ENCODE measurements at places on chromosomes 1 and 21.

- no peak for DNase-seq
Observed at GRCh38 chr1:81635816-81636215, 164.9 kb upstream of the ADGRL2 start.

GRCh38 chr1:241934866-241935265 is 22.7 kb upstream of the BECN2 start:
- no peak for DNase-seq

DNA sequence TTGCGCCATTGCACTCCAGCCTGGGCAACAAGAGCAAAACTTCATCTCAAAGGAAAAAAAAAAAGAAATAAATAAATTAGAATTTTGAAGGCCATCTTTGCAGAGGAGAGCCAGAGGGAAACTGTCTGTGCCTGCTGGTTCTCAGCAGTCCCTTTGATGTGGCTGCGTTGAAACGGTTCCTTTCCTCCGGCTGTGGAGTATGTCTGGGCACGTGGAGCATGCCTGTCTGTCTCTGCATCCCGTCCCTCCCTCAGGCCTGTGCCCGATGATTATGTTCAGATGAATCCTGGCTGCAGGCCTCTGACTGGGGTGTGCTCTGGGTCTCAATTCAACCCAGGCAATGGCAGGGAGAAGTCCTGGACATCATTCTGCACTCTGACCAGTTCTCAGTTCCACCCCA is 33.4 kb downstream of the KIAA1614 start:
- DNase-seq, result no peak

- DNase-seq, result no peak
Observed at GRCh38 chr1:116931016-116931918, 21.6 kb downstream of the PTGFRN start.

DNA sequence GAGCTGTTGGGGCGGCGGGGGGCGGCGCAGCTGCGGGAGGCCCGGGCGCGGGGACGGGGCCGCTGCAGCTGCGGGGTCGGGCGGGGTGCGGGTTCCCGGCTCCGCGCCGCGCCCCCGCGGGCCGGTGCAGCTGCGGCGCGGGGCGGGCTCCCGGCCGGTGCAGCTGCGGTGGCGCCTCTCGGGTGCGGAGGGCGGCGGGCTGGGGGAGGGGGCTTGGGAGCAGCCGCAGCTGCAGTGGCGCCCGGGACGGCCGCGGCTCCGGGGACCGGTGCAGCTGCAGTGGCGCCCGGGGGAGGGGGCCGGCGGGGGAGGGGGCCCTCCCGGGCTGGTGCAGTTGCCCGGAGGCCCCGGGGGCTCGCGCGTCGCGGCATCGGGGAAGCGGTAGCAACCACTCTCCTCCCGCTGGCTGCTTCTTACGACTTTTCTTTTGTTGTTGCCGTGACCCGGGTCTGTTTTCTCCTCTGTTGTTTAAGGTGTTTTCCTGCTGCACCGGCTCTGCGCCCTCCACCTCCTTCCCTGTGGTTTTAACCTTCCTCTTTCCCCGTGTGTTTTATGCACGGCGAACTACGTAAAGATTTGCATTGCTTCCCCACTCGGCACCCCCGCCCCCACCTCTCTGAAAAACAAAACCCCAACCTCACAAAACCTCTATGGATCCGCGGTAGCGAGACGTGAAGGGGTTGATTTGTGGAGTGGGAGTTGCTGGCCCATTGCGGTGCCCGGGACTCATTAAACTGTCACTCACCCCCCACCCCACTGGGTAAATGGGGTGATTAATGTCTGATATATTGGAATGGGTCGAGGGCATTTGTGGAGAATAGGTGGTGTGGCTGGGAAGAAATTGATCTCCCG is 1.7 kb upstream of the ZBTB18 start:
- DNase-seq, result peak; percentile 49

GRCh38 chr1:156840186-156840897 is 18.6 kb downstream of the INSRR start:
- no peak for DNase-seq

GRCh38 chr1:12059722-12060464 is 3.2 kb upstream of the TNFRSF8 start:
- peak; percentile 54 for DNase-seq

GRCh38 chr1:94045465-94046056 is 75.4 kb downstream of the ABCA4 start:
- DNase-seq, result peak; percentile 55

DNA sequence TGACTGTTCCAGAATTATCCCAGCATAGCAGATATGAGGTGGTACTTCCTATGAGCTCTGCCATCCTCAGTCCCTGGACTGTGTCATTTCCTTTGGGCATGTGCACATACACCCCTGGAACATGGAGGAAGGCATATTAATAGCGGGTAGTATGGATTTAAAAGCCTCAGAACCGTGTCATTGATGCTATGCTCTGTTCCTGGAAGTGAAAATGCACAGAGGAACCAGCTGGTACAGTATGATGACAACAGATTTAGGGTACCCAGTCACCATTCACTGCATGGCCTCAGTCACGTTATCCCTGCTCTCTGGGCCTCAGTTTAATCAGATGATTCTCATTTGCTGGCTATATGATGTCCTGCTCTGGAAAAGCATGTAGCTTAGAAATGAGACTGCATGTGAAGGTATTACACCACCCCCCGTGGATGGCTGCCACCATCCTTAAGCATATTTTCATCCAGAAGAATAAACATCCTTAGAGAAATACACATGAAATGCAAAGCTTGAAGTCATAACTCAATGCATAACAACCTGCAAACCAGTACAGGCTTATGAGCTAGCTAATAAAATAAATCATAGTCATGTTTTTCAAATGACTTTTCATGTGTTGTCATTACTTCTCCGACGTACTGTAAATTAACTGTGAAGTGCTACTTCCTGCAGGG is 37.8 kb downstream of the SETD4 start:
- DNase-seq, result no peak

DNA sequence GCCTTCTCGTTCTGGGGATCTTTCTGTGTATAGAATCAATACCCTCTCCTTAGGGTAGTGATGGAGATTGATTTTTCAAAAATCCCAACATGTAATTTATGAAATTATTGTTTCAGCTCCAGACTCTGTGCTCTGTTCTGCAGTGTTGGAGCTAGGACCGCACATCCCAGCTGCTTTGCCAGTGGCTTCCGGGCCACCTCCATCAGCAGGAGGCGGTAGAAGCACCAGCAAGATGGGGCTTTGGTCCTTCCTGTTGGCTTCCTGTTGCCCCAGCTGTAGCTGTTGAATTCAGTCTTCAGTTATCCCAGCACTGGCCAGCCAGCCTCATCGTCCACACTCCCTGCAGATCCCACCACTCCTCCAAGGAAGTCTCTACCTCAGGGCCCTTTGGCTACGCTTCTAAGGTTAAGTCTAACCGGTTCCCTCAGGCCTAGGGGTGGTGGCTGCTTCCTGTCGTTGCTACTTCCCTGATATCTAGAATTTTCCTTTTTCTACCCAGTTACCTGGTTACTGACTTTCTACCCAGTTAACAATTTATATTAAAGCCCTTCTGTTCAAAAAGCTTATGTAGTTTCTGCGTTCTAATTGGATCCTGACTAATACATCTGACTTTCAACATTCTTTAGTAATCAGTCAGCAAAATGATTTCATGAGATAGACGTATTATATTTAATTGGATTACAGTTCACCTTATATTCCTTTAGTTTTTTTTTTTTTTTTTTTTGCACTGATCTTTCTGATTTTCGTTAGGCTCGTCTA is 24.6 kb downstream of the GALNT2 start:
- no peak for DNase-seq
